ENCODE measurements at places on chromosomes 3 and 15.

- no peak for DNase-seq
These were observed 60.8 kb downstream of the GPR156 start for GRCh38 chr3:120224237-120224636.

DNA sequence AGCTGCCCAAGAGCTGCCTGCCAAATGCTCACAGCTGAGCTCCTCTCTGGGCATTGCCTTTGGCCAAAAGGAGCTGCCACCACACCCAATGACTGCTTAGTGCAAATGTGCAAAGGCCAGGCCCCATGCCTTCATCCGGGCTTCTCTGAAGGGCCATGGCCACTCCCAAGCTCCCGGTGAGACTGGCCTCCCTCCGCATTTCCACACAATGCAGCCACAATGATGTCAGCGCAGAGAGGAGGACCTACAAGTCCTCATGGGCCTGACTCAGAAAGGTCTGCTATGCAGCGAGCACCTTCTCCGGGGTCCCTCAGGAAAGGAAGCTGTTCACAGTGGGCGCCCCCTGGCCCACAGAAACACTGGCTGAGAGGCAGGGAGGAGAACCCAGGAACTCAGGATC lies 12.7 kb downstream of the OXTR start:
- no peak for DNase-seq

DNA sequence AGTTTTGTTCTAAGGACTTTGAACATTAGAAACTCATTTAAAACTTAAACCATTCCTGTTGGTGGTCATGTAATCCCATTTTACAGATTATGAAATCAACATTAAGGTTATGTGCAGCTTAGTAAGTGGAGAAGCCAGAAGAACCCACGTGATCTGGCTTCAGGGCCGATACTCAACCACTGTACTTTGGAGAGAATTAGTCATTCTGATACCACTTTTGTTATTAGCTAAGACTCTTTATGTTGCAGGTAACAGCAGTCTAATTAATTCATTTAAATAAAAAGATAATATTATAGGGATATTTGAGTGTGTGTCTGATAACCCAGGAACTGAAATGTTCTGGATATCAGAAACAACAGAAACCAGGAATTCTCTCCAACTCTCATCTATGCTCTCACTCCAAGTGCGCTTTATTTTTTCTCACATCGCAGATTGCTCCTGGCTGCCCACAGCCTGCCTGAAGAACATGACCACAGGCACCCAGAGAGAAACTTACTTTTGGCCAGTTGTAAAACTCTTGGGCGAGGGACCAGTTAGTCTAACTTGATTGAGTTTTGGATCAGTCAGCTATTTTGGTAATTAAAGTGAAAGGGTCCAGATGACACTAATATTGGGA lies 25.2 kb downstream of the UBE2E1 start:
- no peak for DNase-seq

- DNase-seq: no peak
These were observed 18.4 kb upstream of the NEK10 start for GRCh38 chr3:27387625-27388024.

- DNase-seq: no peak
These were observed 89.0 kb upstream of the SLC4A7 start for GRCh38 chr3:27573138-27573537.

DNA sequence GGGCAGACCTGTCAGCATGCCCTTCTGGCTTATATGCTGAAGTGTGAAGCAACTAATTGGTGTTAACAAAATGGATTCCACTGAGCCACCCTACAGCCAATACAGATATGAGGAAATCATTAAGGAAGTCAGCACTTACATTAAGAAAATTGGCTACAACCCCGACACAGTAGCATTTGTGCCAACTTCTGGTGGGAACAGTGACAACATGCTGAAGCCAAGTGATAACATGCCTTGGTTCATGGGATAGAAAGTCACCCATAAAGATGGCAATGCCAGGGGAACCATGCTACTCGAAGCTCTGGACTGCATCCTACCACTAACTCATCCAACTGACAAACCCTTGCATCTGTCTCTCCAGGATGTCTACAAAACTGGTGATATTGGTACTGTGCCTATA lies 9.4 kb downstream of the PIK3CB start:
- no peak for DNase-seq

GRCh38 chr3:49198161-49198560 lies 26.8 kb downstream of the KLHDC8B start:
- DNase-seq: no peak

- DNase-seq: no peak
These were observed 721 bp downstream of the P2RY1 start for GRCh38 chr3:152835601-152836102.

- DNase-seq: no peak
These were observed 18.8 kb upstream of the JMJD7 start for GRCh38 chr15:41809121-41809520.
